ENCODE measurements at places on chromosomes 5 and 9.
A peak's percentile ranks its signal among the peaks of the same experiment; 100 is the strongest.

DNA sequence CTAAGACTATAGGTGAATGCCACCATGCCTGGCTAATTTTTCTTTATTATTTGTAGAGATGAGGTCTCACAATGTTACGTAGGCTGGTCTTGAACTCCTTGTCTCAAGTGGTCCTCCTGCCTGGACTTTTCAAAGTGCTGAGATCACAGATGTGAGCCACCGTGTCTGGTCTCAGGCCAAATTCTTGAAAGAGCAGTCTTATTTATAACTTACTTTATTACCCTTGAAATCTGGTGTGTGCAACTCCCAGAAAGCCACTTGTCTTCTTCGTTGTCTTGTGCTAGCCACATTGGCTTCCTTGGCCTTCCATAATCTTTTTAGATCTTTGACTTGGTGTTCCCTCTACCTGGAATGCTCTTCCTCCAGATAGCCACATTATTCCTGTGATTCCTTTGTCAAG, 50.1 kb downstream of the CTNNA1 start:
- DNase-seq: no peak

DNA sequence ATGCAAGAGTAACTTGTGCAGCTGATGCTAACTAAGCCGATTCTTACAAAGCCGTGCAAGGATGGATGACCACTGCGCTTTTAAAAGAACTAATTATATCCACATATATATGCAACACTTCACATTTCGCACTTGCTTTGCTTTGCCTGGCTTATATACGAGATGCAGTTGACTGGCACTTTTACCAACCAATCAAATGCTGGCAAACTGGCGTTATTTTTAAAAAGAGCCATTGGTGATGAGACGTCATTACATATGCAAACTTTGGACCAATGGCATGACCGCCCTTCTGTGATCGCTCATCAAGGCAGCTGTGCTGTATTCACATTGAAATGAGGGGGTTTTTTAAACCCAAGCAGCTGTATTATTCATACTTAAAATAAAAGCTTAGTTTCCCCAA, 1147.7 kb upstream of the WWC1 start:
- no peak for DNase-seq

DNA sequence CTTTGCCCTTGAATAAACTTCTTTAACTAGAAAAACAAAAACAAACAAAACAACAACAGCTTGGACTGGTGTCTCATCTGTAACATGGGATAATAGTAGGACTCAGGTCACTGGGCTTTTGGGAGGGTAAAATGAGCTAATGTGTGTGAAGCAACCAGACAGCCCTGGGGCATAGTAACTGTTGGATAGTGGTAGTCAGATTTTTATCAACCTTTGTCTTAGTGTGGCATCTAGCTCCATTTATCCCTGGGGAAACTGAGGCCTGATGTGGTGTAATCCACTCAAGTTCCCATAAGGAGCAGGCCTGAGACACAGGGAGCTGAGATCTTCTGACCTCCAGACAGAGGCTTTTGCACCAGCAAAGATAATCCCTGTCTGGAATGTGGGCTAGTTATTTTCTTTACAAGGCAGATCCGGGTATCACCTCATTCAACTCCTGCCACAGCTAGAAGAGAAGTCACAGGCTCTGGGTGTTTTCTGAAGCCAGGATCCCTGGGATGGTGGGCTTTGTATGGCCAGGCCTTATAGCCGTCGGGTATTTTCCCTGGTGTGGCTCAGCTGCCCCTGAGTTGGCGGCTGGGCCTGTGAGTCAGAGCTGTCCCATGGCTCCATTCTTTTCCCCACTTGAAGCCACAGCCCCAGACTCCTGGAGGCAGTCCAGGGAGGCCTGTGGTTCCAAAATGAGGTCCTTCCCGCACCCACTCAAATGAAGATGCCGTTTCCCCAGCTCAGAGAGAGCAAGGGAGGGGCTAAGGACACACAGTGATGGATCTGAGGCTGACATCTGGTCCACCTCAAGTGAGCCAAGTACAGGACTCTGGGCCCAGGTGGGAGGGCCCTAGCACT, 26.1 kb upstream of the CSF1R start:
- DNase-seq: no peak

DNA sequence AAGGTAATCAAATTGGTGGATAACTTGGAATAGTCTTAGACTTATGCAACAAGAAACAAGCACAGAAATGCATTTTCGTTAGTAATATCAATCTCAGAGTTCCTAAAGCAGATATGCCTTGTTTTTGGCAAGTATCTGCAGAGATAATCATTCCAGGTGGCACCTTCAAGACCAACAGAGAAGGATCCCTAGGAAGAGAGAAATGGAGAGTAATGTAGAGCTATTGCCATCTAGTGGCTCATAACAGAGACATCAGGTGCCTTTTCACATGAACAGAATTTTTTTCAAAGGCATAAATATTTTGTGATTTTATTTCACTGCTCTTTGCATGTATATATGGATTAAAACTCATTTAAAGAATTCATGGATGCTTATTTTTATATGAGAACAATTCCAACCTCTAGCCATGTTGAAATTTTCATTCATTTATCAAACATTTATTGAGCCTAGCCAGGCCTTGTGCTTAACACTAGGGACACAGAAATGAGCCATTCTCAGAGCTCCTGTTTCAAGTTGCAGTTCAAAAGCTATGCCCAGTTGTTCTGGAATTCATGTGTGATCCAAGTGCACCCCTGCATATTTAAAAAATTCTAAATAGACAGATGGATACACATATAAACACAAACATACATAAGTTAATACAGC, 117.5 kb upstream of the OR13F1 start:
- peak; percentile 2 for DNase-seq

- no peak for DNase-seq
Observed at GRCh38 chr5:146101646-146102045, 3.7 kb downstream of the PLAC8L1 start.

DNA sequence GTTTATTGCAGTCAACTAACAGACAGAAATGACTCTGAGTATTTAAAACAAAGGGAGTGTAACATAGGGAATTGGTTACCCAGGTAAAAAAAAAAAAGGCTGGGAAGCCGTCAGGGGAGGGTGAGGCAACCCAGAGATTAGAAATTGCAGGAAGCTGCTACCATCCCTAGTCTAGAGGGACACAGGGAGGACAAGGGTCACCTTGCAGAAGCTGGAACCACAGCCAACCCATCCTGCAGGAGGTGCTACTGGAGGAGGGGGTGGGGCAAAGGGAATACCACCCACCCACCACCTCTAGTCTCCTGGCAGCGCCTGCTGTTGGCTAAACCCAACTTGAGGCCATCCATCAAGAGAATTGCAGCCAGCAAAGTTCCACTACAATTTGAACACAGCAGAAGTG, 6.5 kb downstream of the CAST start:
- DNase-seq: no peak

GRCh38 chr9:97717866-97718265, 20.7 kb upstream of the XPA start:
- DNase-seq: no peak

GRCh38 chr9:129184596-129185122, 6.6 kb upstream of the IER5L start:
- no peak for DNase-seq

GRCh38 chr9:118449554-118449953, 745.4 kb downstream of the TLR4 start:
- DNase-seq: no peak

GRCh38 chr9:110509792-110510191, 69.7 kb downstream of the SVEP1 start:
- DNase-seq: no peak

DNA sequence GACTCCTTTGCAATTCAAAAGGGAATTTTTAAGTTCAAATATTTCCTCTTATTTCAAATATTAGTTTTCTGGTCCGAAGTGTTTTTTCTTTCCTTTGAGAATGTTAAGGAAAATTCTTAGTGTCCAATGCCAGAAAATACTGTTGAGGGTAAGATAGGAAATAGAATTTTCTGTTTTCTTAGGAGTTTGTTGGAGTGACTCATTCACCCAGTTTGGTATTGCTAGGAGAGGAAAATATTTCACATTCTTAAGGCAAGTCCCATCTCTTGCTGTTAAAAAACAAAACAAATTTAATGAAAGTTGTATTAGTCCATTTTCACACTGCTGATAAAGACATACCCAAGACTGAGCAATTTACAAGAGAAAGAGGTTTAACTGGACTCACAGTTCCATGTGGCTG, 349.2 kb upstream of the ADAMTSL1 start:
- DNase-seq: no peak

DNA sequence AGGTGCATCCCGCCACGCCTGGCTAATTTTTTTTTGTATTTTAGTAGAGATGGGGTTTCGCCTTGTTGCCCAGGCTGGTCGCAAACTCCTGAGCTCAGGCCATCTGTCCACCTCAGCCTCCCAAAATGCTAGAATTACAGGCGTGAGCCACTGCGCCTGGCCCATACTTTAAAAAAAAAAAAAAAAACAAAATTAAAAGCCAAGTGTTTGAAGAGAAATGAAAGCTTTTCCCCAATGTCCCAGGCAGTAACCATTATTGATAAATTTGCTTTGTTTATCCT, 9.5 kb downstream of the PRRC2B start:
- no peak for DNase-seq

- no peak for DNase-seq
Observed at GRCh38 chr5:77867194-77867691, 91.1 kb upstream of the TBCA start.

DNA sequence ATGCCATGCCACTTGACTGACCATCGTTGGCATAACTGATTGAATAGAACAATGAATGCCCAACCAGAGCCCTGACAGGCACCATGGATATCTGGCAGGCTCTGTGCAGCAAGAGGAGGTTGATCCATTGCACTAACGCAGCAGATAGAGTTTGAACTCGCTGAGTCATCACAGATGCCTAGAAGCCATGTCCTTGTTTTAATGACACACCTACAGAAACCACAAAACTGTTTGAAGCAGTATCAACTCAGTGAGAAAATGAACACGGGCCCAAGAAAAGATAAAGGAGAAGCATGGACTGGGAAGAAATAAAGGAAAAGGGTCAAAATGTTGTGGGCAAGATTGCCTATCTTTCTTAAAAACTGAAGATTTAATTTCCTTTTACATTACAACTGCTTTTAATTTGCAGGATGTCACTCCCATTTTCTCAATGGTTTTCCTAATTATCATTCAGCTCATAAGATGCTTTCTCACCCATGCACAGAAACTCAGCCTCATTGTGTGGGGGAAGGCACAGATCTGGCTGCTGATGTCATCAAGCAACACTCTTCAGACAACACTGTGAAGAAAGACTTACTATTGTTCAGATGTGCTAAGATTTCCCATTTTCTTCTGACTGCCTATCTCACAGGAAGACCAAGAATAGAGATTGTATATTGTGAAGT, 129.0 kb downstream of the PIK3R1 start:
- DNase-seq: peak; percentile 17

DNA sequence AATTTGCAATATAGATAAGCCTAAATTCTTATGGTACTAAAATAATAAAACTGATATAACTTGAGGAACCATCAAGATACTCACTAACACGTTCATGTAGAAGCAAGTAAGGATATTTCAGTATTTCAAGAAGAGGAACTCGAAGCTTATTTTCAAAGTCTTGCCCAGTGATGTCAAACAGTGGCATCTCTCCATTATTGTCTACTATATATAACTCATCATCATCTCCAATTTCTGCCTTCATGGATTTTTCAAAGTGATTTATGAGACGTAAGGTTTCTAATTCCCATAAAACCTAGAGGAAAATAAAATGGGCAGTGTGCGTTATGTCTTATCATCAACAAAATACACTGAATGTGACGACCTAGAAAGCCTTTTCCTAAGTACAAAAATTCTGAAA, 8.6 kb downstream of the SETX start:
- DNase-seq: no peak

GRCh38 chr5:124751031-124751430, 4.6 kb upstream of the ZNF608 start:
- no peak for DNase-seq

DNA sequence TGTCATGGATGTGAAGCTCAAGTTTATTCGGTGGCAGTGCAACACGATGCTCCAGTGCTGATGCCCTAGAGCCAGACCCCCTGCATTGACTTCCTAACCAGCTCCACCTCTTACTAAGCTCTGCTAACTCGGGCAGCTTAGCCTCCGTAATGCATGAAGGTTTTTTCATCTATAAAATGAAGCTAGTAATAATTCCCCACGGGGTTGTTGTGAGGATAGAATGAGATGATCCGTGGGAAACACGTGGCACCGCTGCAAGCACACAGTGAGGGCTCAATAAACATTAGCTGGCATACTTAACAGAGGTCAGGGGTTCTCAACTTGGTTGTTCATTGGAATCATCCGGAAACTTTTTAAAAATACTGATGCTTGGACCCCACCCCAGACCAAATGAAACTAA, 6.8 kb downstream of the ENC1 start:
- DNase-seq: no peak

- no peak for DNase-seq
Observed at GRCh38 chr5:139862313-139862712, 66.7 kb downstream of the PSD2 start.

GRCh38 chr9:136846376-136847087, 2.7 kb upstream of the PHPT1 start:
- DNase-seq: no peak

DNA sequence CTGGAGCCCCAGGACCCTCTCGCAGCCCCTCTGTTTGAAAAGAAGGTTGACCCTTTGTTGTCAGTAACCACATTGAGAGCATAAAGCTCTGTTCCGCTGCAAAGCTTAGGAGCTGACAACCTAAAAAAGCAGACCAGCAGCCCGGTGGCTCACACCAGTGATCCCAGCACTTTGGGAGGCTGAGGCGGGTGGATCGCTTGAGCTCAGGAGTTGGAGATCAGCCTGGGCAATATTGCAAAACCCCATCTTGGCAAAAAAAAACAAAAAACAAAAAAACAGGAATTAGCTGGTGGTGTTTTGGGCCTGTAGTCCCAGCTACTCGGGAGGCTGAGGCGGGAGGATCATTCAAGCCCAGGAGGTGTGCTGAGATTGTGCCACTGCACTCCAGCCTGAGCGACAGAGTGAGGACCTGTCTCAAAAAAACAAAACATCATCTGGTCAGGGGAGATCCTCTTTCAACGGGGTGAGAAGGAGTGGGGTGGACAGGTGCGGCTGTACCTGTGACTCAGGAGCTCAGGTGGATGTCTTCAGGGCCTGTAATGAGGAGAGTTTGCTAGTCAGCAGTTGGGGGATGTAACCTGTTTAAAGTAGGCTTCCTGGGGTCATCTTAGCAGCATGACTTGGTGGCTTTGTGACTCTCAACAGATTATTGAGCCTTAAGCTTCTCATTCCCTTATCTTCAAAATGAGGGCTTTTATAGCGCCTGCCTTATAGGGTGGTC, 694 bp upstream of the REEP2 start:
- no peak for DNase-seq

GRCh38 chr5:91155274-91155673, 227.8 kb downstream of the ARRDC3 start:
- DNase-seq: no peak

- no peak for DNase-seq
Observed at GRCh38 chr5:111762895-111763294, 5.9 kb upstream of the NREP start.

GRCh38 chr5:179411161-179411841, 66.0 kb upstream of the ADAMTS2 start:
- no peak for DNase-seq

Data from CD4-positive, alpha-beta T cell treated with Interleukin-4 for 1 hour (primary cell).